EL (cell line): ENCODE measurements at places on chromosomes 2 and 18.

DNA sequence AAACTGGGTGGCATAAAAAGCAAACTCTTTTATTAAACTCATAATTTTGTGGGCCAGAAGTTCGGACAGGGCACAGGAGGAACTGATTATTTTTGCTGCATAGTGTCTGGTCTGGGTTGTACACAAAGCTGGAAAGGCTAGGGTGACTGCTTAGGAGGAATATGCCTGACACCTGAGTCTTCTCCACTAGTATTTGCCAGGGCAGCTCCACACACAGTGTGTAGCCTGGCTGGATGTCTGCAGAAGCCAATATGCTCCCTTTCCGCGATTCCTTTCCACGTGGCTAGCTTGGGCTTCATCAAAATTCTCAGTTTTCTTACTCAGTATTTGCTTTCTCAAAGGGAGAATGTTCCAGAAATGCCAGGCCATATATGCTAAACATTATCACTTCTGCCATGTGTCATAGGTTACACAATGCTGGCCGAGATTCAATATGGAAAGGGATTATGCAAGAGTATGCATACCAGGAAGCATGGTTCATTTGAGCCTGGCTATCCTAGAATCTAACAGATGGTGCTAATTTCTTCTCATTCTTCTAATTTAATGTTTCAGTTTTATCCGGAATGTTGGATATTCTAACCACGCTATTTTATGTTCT, 142.7 kb upstream of the DOK6 start:
- DNase-seq, result peak; percentile 49

DNA sequence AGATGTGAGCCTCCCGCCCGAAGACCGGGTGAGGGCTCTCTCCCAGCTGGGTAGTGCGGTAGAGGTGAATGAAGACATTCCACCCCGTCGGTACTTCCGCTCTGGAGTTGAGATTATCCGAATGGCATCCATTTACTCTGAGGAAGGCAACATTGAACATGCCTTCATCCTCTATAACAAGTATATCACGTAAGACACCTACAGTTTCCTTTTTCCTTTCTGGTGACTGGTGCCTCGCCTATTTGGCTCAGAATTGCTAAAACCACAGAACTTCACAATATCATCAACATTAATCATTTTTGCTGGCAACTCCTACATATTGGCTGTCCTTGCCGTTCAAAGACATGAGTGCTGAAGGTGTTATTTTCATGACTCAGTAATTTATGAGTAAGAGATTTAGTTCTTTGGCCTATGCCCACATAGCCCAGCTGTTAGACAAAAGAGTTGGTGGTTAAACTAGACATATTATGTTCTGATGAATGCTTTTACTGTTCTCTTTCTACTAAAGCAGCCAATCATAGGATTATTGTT, 2.2 kb downstream of the STAMBP start:
- DNase-seq, result peak; percentile 87

GRCh38 chr2:31382452-31383120, 32.0 kb downstream of the XDH start:
- DNase-seq, result peak; percentile 41

DNA sequence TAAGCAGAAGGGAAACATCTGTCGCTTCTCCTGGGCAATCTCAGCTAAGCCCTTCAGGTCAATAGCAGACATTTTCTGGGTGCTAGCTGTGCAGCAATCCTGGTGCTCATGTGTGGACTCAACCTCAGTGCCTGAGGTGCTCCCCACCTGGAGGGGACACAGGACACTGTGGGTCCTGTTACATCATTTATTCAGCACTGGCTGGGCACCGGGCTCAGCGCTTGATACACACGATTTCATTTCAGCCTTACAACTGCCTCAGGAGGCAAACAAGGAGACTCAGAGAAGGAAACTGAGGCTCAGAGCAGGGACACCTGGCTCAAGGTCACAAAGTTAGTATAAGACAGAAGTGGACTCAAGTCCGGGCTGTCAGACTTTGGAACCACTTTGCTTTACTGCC, 46.7 kb downstream of the MARCO start:
- no peak for DNase-seq

DNA sequence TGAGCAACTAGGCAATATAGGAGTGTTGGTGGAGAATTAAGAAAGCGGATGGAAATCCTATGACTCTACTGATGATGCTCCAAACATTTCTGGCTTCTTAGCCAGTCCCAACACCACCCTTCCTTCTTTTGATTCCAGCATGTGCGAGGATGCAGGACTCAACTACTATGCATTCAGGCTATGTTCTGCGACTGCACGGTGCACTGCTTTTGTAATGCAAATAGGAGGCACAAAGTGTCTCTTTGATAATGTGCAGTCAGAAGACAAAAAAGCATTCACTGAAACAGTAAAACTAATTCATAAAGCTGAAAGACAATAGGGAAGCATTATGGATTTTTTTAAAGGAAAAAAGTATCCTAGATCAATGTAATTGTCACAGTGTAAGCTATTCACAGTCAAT, 106.7 kb downstream of the MEIS1 start:
- DNase-seq, result no peak

DNA sequence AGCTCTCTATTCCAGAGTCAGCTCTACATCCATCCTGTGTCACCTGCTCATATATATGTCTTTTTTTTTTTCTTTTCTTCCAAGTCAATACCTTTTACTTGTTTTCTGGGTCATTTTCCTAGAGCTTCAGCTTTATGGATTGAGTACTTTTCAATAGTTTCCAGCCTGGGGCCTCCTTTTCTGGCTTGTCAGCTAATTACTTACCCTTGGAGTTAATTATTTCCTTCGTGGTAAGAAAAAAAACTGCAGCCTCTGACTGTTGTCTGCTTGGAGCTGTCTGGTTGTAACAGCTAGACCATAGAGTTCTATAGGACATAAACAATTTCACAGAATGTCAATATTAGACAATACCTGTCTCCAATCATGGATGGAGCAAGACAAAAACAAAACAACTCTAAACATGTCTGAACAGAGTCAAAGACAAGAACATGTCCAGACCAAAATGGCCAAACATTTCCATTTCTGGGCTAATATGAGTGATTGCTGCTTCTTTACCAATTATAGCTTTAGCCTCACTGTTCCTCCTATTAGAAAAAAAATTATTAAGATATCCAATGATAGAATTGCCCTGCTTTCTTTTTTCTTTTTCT, 643.1 kb downstream of the SLC4A3 start:
- no peak for DNase-seq

DNA sequence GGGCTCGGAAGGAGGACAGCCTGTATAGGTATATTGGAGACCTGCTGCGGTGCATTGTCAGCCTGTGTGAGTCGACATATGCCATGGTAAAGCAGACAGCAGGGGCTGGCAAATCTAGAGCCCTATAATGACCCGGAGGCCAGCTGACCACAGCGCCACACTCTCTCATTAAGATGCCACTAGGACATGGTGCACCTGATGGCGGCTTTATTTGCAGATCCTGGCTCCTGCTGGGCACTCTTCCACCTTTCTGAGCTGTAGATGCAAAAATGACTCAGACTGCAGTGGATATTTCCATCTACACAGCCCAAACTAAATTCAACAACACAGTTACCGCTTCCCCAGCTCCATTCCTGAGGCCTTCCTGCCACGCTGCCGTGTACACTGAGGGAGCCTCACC, 389.9 kb downstream of the TNS1 start:
- no peak for DNase-seq
